ENCODE measurements at places on chromosomes 3 and 15.
A peak's percentile ranks its signal among the peaks of the same experiment; 100 is the strongest.

GRCh38 chr15:79075256-79075655, 15.3 kb downstream of the RASGRF1 start:
- no peak for DNase-seq

DNA sequence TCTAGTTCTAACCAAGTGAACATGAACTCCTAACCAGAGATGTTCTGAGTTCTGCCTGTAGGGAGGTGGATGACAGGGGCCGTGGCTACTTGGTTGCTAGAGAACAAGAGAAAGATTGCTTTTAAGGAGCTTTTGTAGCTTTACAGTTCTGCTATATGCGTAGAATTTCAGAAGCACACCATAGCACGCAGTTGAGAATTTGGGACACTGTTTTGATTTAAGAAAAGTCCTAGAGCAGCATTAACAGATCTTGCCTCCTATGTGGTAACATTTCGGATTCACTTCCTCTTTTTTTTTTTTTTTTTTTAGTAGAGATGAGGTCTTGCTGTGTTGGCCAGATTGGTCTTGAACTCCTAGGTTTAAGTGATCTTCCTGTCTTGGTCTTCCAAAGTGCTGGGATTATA, 181.7 kb downstream of the TCF12 start:
- no peak for DNase-seq

DNA sequence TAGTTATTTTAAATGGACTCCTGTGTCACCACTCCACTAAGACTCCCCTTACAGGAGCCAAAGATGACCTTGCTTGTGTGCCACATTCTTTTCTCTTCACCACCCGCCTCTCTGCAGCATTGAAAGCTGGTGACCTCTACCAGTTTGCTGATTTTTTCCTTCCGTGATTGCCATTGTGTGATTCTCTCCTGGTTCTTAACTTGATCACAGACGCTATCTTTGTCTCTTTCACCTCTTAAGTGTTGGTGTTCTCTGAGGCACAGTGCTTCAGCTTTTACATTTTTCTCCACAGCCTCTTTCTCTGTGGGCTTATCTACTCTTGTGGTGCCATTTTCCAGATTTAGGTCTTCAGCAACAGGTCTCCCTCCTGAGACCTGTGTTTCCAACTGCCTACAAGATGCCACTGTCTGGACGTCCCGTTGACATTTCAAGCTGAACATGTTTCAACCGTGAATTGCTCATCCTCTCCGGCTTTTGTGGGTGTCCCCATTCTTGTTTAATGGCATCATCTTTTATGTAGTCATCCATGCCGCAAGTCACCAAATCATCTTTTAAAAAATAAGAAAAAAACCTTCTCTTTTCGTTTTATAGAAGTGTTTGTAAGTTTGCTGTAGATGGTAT, 26.5 kb downstream of the IQGAP1 start:
- DNase-seq = no peak

- DNase-seq = no peak
Measured at GRCh38 chr3:59545374-59545773, 495.5 kb upstream of the CFAP20DC start.

GRCh38 chr3:72142028-72142427, 357.1 kb upstream of the PROK2 start:
- no peak for DNase-seq

DNA sequence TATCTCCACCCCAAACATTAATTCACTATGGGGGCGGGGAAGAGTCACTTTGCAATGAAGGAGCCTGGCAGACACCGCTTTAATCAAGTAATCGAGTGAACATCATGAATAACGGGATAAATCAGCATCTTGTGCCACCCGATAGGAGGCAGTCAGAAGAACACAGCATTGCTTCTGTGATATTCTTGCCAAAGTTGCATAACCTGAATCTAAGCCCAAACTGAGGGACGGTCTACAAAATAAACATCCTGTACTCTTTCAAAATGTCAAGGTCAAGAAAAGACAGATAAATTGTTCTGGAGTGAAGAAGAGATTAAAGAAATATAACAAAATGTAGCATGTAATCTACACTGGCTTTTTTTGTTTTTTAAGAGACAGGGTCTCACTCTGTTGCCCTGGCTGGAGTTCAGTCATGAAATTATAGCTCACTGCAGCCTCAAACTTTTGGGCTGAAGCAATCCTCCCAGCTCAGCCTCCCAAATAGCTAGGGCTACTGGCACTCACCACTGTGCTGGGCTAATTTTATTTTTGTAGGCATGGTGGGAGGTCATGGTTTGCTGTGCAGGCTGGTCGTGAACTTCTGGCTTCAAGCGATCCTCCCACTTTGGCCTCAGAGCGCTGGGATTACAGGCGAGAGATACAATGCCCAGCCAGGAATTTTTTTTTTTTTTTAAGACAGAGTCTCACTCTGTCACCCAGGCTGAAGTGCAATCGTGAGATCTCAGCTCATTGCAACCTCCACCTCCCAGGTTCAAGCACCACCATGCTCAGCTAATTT, 20.1 kb upstream of the VWA5B2 start:
- DNase-seq = no peak

DNA sequence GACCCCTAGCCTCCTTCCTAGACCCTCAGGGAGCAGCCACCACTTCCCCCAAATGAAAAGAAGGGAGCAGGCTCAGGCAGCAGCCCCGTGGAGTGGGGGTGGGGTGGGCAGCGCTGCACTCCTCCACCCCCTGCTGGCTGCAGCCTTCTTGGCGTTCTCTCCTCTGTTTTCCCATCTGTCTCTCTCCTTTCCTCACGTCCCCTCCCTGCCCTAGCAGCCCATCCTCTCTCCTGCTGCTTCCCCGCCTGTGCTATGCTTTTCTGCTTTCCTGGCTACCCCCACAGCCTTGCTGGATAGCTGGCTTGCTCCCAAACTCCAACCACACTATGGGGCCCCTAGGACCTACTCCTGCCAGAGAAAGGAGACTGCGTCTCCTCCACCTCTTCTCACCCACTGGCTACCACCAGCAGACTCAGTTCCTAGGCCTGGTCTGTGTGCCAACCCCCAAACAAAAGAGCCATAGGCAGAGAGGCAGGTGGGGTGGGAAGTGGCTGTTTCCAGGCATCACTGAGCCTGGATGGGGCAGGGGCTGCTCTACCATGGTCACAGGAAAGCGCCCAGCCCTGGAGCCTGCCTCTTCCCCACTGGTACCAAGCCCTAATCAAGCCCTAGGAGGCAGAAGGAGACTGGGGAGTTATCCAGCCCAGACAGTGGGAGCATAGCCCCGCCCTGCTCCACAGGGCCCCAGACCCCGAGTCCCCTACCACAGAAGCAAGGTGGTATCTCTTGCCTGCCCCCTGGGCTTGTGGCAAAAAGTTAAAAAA, 3.4 kb upstream of the DISP2 start:
- DNase-seq = no peak

- DNase-seq = no peak
Measured at GRCh38 chr3:159928071-159928491, 60.6 kb upstream of the IL12A start.

GRCh38 chr3:98735761-98736269, 27.3 kb upstream of the ST3GAL6 start:
- DNase-seq = no peak

GRCh38 chr15:23035964-23036566, 3.3 kb downstream of the TUBGCP5 start:
- DNase-seq = peak; percentile 37

GRCh38 chr3:170180079-170180907, 1.2 kb downstream of the PHC3 start:
- DNase-seq = peak; percentile 15

DNA sequence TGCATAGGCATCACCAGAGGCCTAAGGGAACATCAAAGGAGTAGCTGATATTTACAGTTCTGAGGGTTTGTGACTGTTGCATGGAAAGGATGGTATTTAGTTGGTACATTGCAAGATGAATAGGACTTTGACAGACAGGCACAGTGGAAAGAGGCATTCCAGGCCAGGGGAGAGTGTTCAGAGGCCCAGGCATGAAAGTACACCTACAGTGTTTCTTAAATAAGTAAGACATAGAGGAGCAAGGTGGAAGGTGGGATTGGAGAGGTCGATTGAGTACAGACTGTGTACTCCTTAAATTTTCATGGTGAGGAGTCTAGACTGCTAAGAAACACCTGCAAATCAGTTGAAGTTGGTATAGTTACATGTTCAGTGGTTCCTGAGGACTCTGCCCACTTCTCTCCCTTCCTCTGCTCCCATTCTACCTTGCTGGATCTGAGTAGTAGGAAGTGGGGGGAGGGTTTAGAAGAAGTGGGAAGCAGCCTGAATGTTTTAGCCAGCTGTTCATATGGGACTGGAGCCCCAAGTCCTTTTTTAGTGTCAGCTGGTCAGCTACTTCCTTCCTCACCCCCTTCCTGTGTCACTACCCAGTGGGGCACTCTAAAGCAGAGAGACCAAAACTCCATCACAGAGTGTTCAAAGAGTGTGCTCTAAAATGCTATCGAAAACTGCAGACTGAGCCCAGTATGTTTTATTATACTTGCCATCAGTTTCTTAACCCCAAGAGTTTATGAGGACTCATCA, 14.0 kb downstream of the KLHL18 start:
- DNase-seq = no peak

DNA sequence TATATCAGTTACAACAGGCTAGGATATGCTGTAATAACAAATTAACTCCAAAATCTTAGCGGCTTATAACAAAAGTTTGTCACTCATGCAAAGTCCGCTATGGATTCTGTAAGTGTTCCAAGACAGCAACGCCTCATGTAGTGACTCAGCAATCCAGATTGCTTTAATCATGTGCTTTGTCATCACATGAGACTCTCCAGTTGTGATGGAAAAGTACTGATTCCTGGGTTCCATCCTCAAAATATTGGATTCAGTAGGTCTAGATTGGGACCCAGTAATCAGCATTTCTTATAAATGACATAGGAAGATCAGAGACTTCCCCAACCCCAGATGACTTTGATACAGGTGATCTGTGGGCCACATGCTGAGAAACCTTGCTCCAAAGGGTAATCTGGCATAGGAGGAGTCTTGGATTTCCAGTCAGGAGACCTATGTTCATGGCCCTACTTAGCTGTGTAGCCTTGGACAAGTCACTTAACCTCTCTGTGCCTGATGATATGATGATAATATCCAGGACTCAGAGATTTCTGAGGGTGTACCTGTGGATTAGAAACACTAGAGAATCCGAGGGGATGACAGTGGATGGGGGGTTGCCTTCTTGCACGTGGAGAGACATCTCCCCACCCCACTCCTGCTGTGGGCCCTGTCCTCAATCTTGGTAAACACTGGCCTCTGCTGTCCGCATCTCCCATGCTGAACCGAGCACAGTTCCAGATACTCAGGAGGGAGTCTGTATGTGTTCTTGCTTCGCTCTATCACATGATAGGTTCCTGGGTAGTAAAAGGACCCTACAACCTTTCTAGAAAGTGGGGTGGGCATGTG, 65.5 kb downstream of the CORO2B start:
- DNase-seq = no peak

- DNase-seq = no peak
Measured at GRCh38 chr3:100756441-100756840, 47.1 kb downstream of the TFG start.

DNA sequence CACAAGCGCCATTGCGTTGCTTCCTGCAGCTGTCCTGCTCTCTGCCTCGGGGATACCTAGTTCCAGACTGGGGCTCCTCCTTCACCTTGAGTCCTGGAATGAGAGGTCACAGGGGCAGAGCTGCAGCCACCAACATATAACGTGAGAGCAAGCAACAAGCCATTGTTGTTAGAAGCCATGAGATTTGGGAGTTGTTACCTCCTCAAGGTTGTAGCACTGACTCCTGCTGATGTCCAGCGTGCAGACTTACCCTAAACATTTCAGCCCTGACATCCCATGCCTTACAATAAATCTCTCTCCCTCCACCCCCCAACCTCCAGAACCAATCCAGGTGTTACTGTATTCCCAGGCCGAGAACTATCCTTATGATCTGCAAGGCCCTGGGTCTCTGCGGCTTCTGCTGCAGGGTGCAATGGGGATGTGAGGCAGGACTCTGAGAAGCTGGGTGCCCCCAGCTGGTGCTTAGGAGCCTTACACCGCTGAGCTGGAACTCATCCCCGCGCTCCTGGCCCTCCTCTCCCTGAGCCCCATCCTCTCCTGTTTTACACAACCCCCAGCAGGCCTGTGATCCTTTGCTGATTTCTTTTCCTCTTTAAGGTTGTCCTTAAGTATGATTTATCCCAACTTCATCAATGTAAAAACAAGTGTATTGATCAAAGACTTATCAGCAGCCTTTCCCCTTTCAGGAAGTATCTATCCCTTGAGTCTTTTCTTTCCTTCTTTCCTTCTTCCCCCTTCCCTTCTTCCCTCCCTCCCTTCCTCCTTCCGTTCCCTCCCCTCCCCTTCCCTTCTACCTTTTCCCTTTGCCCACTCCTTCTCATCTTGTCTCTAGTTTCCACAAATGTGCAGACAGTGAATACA, 84.2 kb upstream of the ABHD2 start:
- no peak for DNase-seq

DNA sequence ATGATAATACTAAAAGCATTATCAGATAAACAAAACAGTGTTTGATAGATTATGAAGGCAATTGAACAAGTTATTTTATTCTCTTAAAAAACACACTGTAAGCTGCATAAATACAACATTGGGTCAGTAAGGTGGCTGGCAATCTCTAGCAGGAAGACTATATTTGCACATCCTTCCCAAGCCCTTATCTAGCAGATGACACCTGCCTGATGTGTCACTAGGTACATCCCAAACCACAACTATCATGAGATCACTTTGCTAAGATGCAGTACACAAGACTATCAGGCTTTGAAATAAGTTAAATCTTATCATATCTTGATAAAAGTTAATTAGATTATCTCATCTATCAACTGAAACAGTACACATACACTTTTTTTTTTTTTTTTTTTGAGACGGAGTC, 417.4 kb downstream of the MECOM start:
- DNase-seq = no peak

GRCh38 chr15:86595741-86596140, 516.1 kb downstream of the AGBL1 start:
- no peak for DNase-seq

GRCh38 chr3:140843656-140844055, 98.0 kb upstream of the SLC25A36 start:
- DNase-seq = no peak

DNA sequence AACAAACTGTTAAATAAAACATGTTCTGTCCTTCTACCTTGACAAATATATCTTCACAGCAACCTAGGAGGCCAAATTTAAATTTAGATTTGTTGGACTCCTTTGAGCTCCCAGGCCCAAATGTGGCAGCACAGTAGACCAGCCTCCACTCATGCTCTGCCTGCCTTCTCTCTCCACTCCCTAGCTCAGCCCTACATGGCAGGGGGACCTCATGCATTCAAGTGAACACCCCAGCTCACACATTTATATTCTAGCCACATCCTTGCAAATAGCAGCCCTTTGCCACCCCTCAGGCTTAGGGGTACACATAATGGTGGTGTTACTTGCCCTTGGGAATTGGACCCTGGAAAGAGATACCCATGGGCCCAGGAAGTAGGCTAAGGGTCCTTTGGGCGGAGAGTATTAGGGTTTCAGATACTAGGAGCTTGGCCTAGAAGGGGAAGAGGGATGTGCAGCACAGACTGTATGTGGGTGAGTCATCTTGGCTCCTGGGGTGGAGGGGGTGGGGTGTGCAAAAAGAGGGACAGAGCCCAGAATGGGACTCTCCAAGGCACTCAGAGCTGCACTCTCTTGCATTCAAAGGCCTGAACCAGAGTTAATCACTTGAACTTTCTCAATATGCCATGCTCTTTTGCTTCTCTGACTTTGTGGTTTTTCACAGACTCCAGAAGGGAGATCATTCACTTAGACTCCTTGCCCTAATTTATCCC, 268.4 kb upstream of the ROPN1 start:
- DNase-seq = no peak

All from effector memory CD8-positive, alpha-beta T cell (primary cell).